ENCODE measurements at places on chromosomes 2 and 18. TPM values are rescaled to one million over a fixed set of nuclear protein-coding genes. Genes with fewer than 3 reads are reported as not detected.

Gene SRD5A2
- total RNA-seq: not detected

DNA sequence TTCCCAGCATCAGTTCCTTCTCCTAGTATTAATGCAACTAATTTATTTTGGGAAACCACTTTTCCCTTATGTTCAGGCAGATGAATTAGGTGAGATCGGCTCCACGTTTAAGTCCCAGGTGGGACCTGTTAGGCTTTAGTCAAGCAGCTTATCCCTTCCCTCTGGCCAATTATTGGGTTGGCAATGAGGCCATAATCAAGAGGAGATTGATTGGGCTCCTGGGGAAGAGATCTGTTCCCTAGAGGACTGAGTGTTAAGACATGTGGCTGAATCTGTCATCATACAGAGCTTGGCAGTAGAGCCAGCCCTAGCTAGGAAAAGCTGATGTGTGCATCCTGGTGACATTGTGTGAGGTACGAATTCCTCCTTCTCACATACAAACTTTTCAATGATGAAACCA is 104.4 kb downstream of the PTH2R start:
- DNase-seq: no peak

- DNase-seq: no peak
Observed at GRCh38 chr2:229409751-229410181, 138.7 kb upstream of the PID1 start.

DNA sequence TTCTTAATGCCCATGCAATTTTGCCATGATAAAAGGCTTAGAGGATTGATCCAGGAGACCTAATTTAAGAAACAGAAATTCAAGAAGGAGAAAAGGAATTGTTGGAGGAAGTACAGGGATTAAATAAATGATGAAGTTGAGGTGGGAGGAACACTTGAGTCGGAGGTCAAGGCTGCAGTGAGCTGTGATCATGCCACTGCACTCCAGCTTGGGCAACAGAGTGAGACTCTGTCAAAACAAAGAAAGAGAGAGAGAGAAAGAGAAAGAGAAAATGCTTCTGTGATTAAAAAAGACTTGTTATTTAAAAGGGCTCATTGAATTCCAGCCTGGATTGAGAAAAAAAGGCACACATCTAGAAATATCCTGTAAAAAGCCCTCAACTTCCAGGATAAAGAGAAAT is 123.2 kb downstream of the B3GNT2 start:
- DNase-seq: no peak

DNA sequence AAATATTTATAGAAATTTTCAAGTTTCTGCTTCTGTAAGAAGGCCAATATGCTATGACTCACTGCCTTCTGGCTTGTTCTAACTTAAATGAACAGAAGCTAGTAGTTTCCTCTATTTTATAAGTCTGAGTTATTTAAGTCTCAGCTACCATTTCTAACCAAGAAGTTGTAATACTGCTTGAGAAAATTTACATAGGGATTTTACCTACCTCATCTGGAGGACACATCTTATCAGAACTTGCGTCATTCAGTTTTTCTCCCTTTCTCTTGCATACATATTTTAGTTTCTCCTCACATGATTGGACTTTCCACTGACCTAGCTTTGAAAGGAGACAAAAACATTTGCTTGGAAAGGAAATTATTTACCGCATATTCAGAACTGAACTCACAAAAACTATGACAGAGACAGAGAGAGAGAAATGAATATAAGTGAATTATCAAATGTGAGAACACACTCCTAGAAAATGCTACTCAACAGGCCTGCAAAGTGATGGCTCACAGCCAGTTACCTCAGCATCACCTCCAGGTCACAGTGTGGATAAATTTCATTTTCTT is 81.1 kb upstream of the CD302 start:
- no peak for DNase-seq

DNA sequence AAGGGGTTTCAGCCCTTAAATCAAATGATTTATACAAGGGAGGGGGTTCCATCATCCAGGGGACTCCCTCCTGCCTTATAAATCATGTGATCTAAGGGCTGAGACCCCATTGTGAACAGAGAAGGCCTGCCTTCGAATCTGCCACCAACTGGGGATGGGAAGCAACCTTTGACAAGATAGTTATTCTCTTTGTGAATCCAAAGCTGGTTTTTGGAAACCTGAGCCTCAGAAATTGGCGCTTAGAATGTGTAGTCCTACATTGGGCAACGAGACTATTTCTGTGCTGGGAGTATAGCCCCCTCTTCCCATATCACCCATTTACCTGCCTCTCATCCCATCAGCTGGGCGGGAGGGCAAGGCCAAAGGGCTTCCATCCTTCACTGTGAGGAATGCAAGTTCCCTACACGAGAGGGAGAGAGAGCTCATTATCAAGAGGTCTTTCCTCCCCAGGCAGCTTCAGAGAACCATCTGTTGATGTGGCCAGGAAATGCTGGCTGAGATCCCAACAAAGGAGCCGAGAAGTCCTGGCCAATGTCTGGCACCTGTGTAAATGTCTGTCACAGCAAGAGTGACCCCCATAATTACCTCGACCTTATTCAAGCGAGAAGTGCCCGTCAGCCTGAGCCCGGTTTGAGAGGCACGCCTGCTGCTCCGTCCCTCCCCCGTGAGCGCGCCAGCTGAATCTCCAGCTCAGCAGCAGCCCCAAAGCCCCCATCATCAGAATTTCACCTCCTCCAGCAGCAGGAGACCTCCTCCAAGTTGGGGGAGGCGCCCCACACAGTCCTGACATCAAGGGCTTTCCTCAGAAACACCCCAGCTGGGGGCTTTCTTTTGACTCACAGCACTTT is 48.4 kb upstream of the APCDD1 start:
- no peak for DNase-seq
